ENCODE measurements at places on chromosomes 3 and 15.

DNA sequence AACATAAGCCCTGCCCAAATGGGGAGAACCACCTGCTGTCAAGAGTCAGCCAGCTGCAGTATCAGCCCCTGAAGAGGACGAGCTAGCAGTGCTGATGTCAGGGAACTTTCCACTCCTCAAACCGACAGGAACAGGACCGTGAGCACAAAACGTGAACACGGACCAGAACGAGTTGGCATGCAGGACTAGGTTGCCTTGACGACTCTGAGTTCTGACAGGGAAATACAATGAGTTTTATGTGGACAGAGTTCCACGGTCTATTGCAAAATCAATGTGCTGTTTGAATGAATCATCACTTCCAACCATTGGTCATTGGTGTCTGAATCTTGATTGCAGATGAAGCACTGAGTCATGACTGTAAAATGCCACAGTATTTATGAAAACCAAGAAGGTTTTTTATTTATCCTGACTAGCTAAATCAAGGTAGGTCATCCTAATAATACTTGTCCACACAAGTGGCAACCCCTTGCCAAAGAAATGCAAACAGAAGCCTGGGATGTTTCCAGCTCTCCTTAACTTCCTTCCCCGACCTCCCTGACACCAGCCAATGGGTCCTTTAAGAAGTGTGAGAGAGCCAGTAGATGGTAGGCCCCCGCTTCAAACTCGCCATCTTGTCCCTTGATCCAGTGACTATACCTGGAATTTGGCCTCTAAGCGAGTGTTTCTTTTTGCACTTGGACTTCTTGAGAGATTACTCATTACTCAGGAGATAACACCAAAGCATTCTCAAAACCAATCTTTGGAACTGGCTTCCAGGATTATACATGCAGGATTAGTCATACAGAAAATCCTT, 119.6 kb downstream of the ASB7 start:
- DNase-seq = no peak

- no peak for DNase-seq
These were observed 96.6 kb upstream of the PLXND1 start for GRCh38 chr3:129702934-129703712.

DNA sequence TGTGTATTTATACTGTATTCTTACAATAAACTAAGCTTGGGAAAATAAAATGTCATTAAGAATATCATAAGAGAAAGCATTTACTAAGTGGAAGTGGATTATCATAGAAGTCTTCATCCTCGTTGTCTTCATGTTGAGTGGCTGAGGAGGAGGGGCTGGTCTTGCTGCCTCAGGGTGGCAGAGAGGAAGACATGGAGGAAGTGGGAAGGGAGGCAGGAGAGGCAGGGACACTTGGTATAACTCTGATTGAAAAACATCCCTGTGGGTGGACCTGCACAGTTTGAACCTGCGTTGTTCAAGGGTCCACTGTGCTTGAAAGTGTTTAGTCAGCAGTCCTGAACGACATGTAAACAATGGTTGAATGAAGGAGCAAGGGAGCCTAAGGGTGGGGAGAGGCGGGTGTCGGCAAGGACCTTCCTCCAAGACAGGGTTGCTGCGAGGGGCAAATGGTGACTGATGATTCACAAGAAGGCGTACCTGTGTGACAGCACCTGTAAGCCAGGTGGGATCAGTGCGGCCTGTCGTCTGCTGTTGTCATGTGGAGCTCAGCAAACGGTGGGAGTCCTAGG, 103.8 kb upstream of the KLF13 start:
- DNase-seq = no peak

GRCh38 chr15:86231864-86232721, 152.4 kb downstream of the AGBL1 start:
- DNase-seq = peak; percentile 4

GRCh38 chr3:123453675-123454074, 4.8 kb upstream of the ADCY5 start:
- no peak for DNase-seq

DNA sequence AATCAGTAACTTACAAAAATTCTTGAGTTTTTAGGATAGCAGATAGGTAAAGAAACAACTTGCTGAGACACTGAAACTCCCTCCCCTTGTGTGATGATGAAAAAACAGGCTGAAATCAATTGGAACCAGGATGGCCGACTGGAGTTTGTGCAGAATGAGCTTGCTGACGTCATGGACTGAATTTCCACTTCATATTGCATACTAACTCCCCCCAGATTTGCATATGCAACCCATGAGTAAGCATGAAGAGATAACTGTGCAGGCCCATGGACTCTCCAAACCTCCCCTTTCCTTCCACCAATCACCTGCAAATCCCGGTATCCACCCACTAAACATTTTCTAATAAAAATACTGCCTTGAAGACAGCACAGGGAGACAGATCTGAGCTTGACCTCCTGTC, 82.0 kb upstream of the SCN5A start:
- DNase-seq = no peak

GRCh38 chr3:6168256-6168655, 692.7 kb upstream of the GRM7 start:
- DNase-seq = peak; percentile 10

DNA sequence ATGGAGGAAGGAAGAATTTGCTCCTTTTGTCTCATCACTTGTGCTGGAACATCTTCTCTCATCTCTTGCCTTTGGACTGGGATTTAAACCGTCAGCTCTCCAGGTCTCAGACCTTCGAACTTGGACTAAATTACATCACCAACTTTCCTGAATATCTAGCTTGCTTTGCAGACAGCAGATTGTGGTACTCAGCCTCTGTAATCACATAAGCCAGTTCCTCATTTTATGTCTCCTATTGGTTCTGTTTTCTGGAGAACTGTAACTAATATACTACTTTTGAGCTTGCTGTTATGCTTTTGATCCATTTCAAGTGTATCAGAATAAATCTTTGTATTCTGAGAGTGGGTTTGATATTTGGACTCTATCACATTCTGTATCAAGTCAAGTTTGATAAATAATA, 164.3 kb upstream of the VEPH1 start:
- no peak for DNase-seq

DNA sequence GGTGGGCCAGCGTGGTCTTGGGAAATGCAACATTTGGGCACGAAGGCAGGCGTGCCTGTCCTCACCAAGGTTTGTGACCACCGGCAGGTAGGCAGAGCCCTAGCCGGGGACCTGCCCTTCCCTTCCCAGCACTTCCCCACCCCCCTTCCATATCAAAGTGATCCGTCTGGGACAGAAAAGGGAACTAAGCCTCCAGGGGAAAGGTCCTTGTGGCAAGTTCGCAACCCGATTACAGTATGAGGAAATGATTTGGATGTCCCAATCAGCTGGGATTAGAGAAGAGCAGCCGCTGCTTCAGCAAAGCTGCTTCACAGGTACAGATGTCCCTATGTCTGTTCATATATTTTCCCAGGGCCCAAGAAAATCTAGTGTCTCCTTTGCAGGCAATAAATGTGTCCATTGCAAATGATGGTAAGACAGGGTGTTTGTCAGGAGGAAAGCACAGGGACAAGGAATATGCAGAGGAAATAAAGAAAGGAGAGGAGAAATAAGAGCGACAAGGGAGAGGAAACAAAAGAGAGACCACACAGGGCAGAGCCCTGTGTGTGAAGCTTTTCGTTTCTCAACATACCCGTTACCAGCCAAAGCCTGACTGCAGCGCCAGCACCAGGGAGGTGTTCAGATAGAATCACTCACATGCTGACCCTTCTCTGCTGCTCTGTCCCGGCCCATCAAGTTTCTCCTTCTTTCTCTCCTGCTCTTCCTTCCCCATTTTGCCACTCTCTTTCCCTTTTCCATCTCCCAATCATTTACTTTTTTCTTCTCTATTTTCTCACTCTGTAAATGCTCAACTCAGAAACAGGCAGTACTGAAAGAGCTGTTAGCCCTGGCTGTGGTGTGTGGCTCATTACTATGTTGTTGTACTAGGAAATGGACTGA, 17.4 kb upstream of the SECISBP2L start:
- no peak for DNase-seq

DNA sequence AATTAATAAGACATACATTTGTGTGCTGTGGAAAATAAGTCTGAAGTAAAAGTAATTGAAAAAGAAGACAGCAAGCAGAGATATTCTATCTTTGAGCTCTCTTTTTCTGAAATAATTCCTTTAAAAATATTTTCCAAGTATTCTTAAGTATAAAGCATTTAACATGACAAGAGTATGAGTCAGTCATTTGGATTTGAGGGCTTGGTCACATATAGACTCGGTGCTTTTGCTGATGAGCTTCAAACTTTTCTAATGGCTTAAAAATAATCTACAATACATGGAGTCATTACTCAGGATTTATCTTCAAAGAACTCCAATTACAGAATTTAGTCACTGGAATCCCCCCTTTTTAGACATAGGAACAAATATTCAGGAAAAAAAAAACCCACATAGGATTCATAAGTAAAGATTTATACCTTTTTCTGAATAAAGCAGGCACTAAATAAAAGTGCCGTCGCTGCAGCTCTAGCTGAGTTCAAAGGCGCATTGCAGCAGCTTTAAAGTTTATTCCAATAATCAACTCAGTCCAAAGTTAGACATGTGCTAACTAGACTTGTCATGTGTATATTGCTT, 147.5 kb downstream of the CTNNB1 start:
- DNase-seq = no peak

- peak; percentile 11 for DNase-seq
These were observed 43.7 kb upstream of the MAPKBP1 start for GRCh38 chr15:41730543-41730942.

- peak; percentile 75 for DNase-seq
These were observed 8.1 kb downstream of the B2M start for GRCh38 chr15:44719293-44719999.

GRCh38 chr3:157127831-157128767, 31.8 kb downstream of the CCNL1 start:
- DNase-seq = peak; percentile 63

DNA sequence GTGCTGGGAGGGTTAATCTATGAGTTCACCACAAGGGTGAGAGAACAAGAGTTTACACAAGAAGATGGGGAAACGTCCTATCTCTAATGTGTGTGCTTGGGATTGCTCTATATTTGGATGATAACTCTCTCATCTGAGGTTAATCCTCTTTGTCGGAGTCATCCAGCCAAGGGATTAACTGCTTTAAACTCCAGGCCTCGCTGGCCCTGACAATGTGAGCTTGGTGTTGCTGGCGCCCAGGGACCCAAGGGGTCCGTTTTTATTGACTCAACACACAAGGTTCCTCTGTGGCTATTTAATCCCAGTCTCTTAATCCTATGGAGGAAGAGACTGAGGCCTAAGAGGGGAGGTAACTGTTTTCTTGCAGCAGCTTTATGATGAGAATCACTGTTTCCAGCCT, 14.2 kb downstream of the SV2B start:
- DNase-seq = no peak

DNA sequence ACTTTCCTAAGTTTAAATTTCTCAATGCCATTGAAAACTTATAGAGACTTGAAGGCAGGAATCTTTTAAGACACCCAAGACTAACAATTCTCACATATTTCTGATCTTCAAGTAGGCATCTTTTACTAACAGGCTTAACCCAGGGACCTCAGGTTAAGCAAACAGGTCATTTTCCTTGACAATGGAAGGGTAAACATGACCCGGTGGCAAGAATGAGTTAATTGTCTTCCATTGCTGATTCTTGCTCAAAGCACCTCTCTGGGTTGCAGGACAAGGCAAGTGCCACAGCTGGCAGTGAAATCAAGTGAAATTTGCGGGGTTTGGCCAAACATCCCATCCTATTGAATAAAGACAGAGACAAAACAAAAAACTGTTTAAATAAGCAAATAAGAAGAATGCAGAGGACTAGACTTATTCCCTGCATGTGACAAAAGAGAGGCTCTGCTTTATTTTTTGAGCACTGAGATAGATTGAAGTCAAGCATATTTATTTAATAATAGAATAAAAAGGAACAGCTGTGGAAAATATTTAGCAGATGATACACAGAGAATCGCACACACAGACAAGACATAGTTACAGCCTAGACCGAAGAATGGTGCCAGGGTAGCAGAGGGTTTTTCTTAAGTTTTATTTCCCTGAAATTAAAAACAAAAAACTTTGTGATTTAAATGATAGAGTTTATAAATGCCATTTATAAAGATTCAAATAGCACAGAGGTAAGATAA, 56.0 kb upstream of the MITF start:
- DNase-seq = no peak

GRCh38 chr3:13415236-13415986, 4.7 kb downstream of the NUP210 start:
- DNase-seq = no peak

GRCh38 chr15:85997618-85998017, 82.1 kb upstream of the AGBL1 start:
- DNase-seq = no peak

- DNase-seq = peak; percentile 82
These were observed 128.4 kb downstream of the IGF1R start for GRCh38 chr15:98776607-98777281.

DNA sequence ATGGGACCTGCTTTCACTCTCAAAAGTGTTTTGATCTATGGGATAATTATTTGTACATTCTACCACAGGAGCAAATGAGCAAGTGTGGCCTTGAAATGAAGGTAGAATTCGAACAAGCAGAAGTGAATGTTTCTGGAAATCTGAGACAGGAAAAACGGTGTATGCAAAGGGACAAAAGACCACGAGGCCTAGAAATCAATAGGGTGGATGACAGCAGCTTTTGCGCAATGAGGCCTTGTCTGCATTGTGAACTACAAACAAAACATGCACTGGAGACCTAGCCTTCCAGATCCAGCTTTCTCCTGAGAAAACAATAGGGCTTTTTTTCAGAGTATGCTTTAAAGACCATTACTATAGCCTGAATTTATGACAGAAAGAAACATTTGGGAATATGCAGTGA, 1137.0 kb downstream of the ROBO2 start:
- DNase-seq = no peak

- no peak for DNase-seq
These were observed 276.6 kb upstream of the ZPLD1 start for GRCh38 chr3:102158080-102158740.

DNA sequence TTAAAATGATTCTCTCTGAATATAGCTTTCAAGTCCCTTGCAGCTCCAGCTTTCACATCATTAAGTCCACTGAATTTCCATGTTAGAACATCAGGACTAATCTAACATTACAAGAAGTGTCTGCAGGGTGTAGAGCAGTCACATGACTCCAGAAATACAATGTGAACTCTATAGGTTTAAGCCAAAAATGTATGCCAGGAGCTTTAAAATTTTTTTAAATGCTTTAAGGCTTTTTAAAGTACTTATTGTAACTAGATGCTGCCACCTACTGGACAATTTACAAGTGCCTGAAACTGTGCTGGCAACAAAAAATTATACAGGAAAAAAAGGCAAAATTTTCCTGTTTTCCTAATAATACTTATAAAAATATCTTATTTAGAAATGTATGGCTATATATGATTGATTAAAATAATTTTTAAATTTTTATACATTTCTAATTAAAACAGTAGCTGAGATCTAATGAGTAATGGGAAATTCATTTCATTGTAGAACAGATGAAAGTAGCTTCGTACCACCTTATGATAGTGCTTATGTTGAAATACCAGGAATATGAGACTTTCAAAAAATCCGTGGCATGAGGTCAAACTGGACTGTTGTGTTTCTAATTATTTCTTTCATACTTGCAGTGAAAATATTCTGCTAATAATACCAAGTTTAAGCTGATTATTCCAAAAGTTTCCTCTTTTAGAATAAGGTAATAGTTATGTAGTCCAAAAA, 25.7 kb downstream of the FSIP1 start:
- DNase-seq = peak; percentile 70

- DNase-seq = no peak
These were observed 898.2 kb downstream of the MCTP2 start for GRCh38 chr15:95129574-95129973.

Measured in Jurkat, Clone E6-1 (cell line).